ENCODE measurements at places on chromosomes 4 and X.

DNA sequence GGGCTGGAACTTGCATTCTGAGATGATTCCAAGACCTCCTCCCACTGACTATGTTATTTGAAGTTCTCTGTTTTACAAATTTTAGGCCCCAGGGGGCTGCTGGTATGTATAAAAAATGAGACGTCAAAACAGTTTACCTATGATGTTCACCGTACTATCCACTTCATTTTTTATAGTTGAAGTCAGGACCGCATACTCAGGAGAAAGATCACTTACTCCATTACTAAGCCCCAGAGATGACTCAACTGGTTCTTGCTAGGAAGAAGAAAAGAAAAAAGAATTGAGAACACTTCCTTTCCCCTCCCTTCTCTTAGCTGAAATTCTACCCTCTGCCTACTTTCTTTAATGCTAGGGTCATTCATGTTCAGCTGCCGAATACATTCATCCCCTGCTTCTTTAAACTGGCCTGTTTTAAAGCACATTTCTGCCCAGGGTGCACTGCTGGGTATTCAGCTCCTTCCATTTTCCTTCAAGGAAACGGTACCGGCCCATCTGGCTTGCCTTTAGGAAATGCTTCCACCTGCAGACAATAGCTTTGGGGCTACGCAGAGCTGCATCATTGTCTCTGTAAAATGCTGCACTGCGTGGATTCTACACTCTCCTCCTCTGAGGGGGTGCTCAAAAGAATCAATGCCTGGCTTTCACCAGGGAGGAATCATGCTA is 66.2 kb downstream of the IRF2 start:
- no peak for DNase-seq

GRCh38 chr4:86657910-86658309 is 63.8 kb downstream of the PTPN13 start:
- DNase-seq, result no peak

DNA sequence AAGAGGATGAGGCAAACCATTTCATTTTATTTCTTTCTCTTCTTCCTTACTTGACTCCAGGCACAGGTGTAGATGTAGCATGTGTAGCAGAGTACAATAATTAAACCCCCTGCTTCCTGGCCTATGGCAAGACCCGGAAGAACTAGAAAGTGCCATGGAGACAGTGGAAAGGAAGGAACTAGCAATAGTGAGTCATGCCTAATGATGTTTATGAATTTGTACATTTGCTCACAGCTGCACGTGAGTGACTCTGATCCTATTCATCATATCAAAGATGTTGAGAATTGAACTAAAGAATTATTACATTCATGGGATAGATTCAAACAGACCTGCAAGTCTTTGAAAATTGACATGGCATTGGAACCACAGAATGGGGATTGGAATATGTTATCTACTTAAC is 2233.9 kb upstream of the TENM3 start:
- no peak for DNase-seq

DNA sequence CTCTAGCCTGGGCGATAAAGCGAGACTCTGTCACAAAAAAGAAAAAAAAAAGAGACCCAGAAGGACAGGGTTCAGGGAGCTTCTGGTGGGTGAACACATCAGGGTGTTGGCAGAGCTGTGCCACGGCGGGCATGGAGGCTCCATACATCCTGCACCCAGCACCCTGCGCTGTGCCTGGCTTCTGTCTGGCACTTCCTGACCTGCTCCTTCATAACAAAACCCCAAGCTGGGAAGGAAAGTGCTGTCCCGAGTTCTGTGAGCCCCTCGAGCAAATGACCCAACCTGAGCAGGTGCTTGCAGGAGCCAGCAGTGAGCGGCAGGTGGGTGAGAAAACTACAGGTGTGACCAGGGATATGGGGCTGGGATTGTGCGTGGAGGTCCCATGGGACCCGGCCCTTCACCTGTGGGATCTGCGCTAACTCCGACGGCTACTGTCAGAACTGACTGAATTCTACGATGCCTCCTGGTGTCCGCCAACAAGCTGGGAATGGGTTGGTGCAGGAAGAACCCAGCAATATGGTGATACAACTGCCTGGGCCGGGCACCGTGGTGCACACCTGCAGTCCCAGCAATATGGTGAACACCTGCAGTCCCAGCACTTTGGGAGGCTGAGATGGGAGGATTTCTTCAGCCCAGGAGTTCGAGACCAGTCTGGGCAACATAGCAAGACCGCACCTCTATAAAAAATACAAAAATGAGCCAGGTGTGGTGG is 18.9 kb downstream of the ASMTL start:
- no peak for DNase-seq

GRCh38 chr4:7744142-7744804 is 195.4 kb downstream of the AFAP1 start:
- no peak for DNase-seq

- DNase-seq, result no peak
Measured at GRCh38 chr4:119728185-119728584, 99.6 kb upstream of the PDE5A start.

GRCh38 chr4:7646384-7647061 is 211.8 kb upstream of the PSAPL1 start:
- DNase-seq, result no peak

DNA sequence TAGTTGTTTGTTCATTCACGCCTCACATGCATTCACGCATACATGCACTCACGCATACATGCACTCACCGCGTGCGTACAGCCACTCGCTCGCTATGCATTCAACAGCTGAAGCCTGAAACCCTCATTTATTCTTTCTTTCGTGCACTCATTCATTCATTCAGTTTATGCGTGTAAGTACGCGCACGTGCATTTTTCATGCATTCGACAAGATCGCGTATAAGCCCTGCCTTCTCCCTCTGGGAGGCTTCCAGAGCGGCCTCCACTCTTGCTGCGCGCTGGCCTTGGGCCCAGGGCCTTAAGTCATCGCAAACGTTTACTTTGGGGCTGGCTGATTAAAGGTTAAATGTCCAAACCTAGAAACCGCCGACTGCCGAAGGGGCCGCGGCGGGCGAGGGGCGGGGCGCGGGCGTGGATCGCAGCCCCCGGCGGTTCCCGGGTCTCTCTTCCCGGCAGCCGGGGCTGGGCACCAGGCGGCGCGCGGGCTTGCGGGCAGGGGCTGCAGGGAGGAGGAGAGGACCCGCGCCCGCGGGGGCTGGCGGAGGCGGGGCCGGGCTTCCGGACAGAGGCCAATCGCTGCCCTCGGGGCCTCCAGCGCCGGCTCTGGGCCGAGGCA is at the start of gene GYG2:
GYG2 (plus strand) TSS at position 587 of the 615 bp plus-strand sequence. CDS start 1,259 bp downstream, outside the sequence.
- DNase-seq, result no peak

DNA sequence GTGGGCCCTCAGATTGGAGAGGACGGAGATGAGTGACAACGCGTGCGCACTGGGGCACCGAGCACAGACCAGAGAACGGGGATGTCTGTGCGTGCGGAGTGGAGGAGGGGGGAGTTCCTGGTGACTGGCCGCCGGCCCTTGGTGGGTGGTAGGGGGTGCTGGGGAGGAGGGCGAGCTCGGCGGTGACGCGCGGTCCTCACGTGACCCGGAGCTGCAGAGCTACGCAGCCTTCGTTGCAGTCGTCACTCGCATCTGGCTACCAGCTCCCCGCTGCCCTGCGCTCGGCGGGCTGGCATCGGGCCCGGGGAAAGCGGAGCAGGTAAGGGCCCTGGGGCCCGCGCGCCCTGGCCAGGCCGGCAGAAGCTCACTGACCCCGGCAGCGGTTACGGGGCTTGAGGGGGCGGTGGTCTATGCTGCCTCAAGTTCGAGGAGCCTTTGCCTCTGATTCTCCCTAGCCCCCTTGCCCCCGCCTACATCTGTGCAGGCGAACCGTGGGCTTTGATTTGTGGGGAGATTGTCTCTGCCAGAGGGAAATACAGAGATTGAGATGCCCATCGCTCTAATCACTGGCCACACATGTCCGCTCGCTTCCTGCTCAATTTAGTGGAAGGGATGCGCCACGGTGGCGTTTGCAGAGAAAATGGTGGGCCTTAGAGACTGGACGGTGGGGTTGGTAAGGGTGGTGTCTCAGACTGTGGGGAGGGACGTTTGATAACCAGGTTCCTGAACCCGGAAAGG is at the start of gene ARMCX4:
ARMCX4 (plus strand) TSS at position 245 of the 738 bp plus-strand sequence. CDS start 3,134 bp downstream, outside the sequence.
- peak; percentile 8 for DNase-seq

DNA sequence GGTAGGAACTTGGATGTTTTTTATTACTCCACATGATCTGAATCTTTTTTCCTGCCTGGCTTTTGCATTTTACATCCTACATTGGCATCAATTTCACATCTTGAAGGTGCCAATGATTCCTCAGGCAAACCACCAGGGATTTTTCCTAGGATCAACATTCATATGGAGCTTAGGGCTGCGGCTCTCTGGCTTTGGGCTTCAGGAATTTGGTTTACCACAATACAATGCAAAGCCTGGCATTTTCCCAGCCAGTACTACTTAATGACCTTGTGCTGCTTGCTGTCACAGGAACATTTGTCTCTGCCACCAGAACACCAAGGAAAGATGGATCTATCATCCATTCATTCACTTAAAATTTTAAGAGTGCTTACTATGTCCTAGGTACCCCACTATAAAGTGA is 180.7 kb downstream of the PDGFC start:
- DNase-seq, result no peak

DNA sequence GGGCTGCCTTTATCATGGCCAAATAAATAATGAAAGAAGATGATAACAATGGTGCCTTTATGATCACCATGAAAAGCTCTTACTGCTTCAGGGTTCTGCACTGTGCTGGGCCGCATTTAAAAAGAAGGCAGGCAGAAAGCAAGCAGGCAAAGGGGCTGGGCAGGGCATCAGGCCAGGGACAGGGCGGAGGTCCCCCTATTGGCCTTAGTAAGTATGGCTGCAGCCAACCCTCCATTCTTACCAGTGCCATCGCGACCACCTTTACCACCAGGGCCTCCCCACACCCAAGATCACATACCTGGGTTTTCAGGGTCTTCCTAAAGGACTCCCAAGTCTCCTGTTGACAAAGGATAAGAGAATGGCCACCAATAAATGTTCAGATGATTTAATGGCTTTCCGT is 38.9 kb downstream of the CNGA2 start:
- no peak for DNase-seq

DNA sequence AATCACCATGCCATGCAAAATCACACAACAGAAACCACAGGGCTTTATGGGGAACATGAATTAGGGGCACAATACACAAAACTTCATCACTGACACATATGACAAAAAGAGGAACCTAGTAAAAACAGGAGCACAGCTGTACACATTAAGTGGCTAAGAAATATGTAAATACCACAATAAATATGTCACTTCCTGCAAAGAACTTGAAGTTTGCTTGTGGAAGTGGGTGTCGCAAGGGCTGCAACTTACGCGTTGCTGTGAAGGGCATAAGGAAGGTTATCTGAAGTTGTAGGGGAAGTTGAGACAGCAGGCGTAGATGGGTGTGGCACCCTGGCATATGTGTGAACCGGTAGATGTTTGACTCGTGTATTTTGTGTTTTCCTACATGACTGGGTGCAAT is 42.4 kb downstream of the CLCN4 start:
- no peak for DNase-seq

- DNase-seq, result no peak
Measured at GRCh38 chr4:8510191-8510590, 69.6 kb downstream of the TRMT44 start.

DNA sequence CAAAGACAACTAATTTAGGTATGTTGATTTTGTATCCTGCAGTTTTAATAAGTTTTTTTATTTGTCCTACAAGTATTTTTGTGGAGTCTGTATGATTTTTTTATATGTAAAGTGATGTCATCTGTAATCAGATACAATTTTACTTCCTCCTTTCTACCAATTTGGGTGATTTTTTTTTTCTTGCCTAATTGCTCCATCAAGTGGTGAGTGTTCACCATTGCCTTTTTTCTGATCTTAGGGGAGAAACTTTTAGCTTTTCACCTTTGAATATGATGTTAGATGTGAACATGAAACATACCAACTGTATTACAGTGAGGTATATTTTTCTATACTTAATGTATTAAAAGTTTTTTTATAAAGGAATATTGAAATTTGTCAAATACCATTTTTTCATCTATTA is 362.3 kb downstream of the PABPC4L start:
- no peak for DNase-seq

DNA sequence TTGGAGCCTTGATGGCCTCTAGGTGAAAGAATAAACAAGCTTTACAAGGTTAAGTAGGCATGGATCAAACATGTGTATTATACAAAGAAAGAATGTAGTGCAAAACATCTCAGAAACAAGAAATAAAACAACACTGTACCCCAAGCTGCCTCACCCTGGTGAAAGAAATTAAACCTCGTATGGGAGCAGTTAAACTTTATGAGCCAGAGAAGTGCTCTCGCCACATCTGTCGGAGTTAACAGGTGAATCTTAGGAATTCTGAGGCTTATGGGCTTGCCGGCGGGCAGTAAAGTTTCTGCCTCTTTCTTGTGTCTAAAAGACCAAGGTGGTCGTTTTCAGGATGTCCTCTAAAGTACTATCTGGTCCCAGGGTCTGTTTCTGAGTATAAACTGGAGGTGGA is 34.0 kb upstream of the ARSH start:
- no peak for DNase-seq

DNA sequence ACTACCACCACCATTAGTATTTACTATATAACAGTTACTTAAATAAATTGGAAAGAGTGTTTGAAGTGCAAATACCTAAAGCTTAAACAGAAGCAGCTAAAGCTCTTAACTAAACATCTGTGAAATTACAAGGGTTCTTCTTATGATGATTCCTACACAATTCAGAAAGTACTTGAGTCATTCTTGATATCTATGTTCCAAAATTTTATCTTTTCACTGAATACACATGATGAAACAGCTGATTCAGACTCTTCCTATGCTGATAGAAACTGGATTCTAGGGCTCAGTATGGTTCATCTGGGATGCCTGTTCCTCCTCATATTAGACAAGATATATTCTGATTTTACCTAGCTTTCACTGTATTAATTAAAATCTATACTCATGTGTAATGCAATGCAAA is 13.6 kb downstream of the EREG start:
- no peak for DNase-seq

- DNase-seq, result no peak
Measured at GRCh38 chrX:49166914-49167739, 4.6 kb downstream of the MAGIX start.

DNA sequence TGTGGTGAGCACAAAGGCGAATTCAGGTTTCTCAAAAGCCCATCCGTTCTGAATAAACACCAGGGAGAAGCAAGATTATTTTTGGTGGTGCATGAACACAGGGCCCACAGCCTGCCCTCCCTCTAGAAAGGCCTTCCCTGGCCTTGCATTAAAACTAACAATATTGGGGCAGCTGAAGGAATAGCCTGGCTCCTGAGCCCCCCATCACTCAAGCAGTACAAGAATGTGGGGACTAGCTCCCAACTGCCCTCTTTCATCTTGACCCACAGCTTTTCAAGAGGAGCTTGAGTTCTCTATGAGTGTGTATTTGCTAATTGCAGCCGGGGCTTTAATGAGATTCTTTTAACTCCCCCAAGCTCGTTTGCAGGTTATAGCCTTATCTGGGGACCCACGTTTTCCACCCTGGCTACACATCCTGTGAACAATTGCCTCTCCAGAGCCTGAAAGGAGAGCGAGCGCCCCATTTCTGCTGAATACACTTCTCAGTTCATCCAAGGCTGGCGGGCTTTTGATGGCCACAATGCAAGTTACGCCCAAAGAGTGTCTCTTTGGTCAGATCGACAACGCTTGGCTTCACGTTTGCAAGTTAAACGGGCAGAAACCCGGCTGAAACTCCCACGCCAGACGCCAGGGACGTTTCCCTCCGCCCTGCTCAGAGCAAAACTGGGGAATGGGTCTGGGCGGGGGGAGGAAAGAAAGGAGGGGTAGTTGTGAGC is 4.7 kb upstream of the GSX2 start:
- no peak for DNase-seq

- no peak for DNase-seq
Measured at GRCh38 chr4:101334963-101335572, 12.3 kb downstream of the PPP3CA start.

- no peak for DNase-seq
Measured at GRCh38 chrX:86806786-86807185, 658.5 kb downstream of the DACH2 start.
